ENCODE measurements at places on chromosomes 1 and 21. TPM values are rescaled to one million over a fixed set of nuclear protein-coding genes. Genes with fewer than 3 reads are reported as not detected.

S100A4 gene
- 2,351 TPM for polyA plus RNA-seq

DNA sequence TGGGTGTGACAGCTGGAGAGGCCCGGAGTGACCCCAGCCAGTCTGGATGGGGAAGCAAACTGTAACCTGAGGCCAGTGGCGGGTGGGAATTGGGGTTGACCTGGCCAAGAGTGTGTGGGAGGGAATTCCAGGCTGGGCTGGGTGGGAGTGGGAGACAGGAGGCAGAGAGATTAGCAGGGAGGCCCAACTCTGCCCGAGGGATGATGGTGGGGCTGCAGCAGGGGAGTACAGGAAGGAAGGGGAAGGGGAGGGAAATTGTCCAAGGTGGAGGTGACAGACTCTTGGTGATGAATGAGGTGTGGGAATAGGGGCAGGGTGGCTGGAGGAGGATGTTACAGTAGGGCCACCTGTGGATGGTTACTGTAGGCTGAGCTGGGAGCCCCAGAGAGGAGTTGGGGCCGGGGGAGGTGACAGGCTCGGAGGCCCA lies 40.4 kb downstream of the HUNK start:
- no peak overlapping the region for H3K4me3 ChIP-seq
- no peak overlapping the region for H3K27ac ChIP-seq
- no peaks in the 10 kb centered on the region for H3K27me3 ChIP-seq
- DNase-seq, result no peak

GRCh38 chr1:53460211-53460634 lies 1.0 kb downstream of the DMRTB1 start:
- H3K4me3 ChIP-seq, result no peak overlapping the region
- H3K27ac ChIP-seq, result no peak overlapping the region
- H3K36me3 ChIP-seq, result no peaks in the 10 kb centered on the region
- no peaks in the 10 kb centered on the region for H3K27me3 ChIP-seq

- peaks cover 9% of the 10 kb centered on the region for H3K4me1 ChIP-seq
- no peak overlapping the region for H3K27ac ChIP-seq
Observed at GRCh38 chr1:7454895-7455784, 316.0 kb upstream of the VAMP3 start.

DNA sequence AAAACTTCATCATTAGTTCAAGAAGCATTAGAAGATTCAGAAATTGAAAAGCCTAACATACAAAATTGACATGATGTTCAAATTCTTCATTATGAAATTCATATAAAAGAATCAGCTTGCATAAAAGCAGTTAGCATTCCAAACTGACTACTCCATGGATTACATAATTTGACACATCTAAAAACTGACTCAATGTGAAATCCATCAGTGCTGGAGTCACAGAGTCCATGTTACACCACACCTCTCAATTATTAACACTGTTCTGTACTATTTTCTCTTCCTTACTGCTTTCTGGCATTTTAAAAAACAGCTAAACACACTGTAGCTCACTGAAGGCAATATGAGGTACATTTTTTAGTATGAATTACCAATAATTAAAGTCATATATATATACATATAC lies 28.0 kb downstream of the ARHGAP29 start:
- no peaks in the 10 kb centered on the region for H3K4me1 ChIP-seq
- no peak overlapping the region for H3K27ac ChIP-seq
- no peaks in the 10 kb centered on the region for H3K27me3 ChIP-seq
- H3K36me3 ChIP-seq, result no peaks in the 10 kb centered on the region
